Cortex of kidney (tissue), 1 donor: ENCODE measurements at places on chromosomes 4 and X.

DNA sequence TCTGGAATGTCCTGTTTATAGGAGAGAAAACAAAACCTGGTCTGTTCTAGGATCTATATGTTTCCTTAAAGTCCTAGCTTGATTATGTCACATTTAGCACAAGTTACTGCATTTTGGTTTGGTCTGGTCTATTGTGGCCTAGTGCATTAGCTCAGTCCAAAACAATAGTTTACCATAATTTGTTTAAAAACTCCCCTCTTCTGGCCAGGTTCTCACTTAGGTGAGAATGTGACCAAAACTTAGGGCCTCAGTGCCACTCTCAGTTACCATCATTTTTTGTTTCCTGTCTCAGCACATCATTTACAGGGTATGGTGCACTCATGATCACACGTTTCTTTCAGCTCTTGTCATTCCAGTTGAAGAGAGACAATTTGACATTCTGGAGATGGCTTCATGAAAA is 378.5 kb downstream of the KLHL4 start:
- no peak for DNase-seq

- DNase-seq, result no peak
Observed at GRCh38 chr4:94650690-94651089, 107.1 kb upstream of the BMPR1B start.

DNA sequence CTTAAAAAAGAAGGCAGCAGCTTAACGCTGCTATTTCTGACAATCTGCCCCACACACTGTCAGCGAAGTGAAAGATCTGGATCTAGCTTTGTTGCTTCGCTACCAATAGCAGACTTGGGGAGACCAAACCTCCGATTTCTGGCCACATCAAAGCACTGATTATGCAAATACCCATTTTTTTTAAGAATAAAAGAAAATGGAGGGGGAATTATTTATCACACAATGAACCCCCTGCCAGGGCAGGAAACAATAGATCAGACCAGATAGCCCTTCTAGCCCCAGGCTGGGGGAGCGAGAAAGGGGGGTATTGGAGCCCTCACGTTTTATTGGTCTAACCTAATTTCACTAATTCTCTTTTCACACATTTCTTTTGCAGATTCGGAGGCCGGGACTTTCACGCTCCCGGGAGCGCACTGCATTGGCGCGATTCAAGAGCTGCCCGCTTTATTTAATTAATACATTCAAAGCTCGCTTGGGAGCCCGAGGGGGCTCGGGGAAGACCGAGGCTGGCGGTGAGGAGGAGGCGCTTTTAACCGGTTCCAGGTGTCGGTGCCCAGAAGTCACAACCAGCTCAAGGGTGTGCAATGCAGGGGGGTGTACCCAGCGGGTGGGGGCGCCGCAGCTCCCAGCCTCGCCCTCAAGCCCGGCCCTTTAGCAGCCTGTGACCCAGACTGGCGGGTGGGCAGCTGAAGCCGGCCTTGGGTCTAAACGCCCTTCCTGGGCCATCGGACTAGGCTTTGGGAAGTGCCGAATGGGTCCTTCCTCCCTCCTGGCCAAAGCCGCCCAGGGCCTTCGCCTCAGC is 5.5 kb downstream of the NEUROG2 start:
- no peak for DNase-seq

- no peak for DNase-seq
Observed at GRCh38 chrX:112066813-112067212, 15.8 kb downstream of the TRPC5 start.

DNA sequence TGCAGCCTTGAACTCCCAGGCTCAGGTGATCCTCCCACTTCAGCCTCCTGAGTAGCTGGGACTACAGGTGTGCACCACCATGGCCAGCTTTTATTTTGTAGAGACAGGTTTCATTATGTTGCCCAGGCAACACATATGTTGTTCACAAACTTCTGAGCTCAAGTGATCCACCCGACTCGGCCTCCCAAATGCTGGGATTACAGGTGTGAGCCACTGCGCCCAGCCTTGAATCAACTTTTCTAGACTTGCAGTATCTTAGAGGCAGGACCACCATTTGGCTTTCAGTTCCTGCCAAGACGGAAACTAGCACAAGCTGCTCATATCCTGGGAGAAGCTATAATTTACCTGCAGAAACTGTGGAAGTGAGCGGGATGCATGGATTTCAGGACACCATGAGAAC is 19.9 kb downstream of the NAT8L start:
- DNase-seq, result no peak

DNA sequence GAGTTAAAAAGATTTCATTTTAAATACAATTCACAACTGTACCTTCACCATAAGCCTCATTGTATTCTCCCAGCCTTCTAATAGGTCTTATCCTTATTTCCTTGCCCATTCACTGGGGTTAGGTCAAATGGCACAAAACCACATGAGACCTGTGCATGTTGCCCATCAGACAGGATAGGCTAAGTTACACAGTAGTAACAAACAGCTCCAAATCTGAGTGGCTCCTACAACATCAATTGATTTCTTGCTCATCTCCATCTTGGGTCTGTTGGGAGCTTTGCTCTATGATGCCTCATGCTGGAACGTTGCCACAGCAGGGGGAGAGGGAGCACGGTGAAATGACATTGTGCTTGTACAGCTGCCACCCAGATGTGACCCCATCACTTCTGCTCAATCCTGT is 70.6 kb downstream of the DHX15 start:
- DNase-seq, result no peak

DNA sequence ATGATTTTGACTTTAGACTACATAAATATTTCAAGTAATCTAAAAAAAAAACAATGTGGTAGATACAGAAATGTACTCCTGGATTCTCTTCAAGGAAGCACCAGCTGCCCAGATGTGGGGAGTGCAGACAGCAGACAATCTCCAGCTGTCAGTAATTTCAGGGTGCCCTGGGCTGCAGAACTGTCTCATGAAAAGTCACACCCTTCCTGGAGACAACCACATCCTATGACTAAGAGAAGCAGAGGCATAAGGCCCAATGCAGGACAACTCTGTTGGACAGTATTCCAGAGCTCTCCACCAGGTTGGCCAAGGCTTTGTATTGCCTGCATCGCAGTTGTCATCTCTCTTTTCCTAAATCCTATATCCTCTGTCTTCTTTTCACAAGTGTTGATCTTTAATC is 34.4 kb upstream of the BLTP1 start:
- DNase-seq, result no peak

DNA sequence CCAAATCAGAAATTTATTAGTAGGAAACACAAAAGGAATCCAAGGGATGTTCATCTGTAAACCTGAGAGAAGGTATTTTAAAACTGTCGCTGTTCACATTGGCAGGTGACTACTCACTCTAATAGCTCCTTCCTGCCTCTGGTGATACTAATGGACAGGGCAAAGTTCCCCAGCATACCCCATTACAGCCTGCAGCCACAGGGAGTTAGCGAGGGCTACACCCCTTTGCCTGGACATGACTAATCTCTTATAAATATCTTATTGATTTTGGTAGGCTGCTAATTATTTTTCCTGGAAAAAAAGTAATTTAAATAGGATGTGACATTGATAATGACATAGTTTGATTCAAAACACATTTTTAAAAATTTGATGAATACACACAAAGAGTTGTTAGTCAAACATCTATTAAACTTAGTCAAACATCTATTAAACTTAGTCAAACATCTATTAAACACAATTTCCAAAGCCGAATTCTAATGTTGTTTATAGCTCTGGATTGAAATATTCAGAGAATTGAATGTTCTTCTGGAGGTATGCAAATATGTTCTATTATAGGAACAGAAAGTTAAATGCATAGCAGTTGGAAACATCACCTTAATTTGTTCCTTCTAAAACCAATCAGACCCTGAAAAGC is 83.0 kb upstream of the CBR4 start:
- no peak for DNase-seq

- DNase-seq, result no peak
Observed at GRCh38 chr4:93730251-93730650, 98.3 kb upstream of the ATOH1 start.

DNA sequence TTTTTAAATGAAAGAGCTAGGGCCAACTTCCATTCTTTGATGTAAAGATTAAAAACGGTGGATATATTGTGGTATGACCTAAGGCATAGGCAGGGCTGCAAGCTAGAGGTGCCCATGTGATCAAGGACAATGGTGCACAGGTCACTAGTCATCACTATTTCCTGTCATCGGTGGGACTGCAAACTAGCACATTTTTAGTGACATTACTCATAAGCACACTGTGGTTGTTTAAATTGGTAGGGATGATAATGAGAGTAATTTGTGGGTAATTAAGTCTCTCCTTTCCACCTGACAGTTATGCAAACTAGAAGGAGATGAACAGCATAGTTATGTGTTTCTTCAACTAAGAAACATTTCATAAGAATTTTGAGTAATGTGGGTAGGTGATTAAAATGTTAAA is 85.4 kb downstream of the GPRIN3 start:
- no peak for DNase-seq

DNA sequence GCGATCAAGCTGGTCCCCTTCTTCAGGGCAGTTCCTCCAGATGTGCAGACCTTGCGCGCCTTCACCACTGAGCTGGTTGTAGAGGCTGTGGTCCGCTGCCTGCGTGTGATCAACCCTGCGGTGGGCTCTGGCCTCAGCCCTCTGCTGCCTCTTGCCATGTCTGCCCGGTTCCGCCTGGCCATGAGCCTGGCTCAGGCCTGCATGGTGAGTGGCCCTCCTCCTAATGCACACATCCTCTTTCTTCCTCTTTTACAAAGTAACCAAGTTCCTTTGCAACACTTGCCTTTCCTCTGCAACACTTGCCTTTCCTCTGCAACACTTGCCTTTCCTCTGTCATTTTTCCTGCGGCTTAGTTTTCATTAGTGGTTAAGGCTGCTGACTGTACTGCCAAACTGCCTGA is 1.8 kb downstream of the CCDC22 start:
- DNase-seq, result no peak

- DNase-seq, result no peak
Observed at GRCh38 chr4:10283761-10284160, 167.2 kb upstream of the WDR1 start.

GRCh38 chrX:17496407-17496806 is 121.4 kb downstream of the NHS start:
- DNase-seq, result no peak

DNA sequence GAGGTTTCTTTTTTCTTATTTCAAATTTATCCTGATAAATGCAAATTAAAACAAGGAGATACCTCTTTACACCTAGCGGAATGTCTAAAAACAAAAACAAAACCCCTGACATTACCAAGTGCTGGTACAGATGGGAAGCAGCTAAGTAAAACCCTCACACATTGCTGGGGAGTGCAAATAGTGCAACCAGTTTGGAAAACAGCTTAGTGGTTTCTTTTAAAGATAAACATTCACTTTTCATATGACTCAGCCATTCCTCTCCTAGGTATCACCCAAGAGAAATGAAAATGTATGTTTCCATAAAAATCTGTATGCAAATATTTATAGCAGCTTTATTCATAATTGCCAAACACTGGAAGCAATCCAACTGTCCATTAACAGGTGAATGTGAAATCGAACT is 84.1 kb upstream of the HELT start:
- no peak for DNase-seq

DNA sequence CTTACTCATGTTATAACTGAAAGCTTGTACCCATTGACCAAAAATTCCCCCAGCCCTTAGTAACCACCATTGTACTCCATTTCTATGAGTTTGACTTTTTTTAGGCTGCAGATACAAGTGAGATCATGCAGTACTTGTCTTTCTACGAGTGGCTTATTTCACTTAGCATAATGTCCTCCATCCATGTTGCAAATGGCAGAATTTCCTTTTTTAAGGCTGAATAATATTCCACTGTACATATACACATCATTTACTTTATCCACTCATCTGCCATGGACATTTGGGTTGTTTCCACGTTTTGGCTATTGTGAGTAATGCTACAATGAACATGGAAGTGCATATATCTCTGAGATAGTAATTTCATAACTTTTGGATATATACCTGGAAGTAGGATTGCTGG is 10.4 kb downstream of the RBM3 start:
- DNase-seq, result no peak

GRCh38 chr4:41012293-41012692 is 202.0 kb downstream of the APBB2 start:
- no peak for DNase-seq

DNA sequence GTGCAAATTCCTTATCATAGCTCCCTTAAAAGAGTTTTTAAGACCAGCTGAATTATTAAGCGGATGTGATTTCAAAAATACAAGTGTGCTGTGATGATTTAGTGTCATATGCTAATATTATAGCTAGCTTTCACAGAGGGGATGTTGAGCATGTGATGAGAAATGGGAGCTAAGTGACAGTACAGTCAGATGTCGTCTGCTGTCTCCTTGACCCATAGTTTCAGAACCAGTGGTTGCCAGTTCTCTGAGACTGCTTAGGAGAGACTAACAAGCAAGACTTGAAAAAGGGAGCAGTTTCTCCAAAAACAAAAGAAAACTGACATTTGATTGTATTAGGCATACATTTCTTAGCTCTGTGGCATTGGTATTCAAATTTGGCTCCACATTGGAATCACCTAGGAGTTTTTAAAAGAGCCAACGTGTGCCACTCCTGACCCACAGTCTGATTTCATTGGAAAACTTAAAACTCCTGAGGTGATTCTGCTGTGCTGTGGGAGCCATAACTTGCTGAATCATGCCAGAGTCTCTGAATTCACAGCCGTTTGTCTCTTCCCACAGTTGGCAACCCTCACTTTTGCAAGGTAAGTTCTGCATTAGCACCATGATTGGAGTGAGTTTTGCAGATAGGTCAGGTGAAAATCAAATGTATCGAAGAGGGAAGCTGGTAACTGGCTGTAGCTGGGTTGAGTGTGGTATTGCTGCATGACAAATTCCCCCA is 20.3 kb downstream of the FUNDC2 start:
- DNase-seq, result no peak

GRCh38 chrX:134075894-134076718 is 90.7 kb upstream of the GPC3 start:
- DNase-seq, result no peak
